T-cell (primary cell): ENCODE measurements at places on chromosomes 6 and 20. TPM values are rescaled to one million over a fixed set of nuclear protein-coding genes. Genes with fewer than 3 reads are reported as not detected.
A peak's percentile ranks its signal among the peaks of the same experiment; 100 is the strongest.

The MAS1 gene
- not detected for total RNA-seq

The BHLHE23 gene
- not detected for total RNA-seq

The RSPH9 gene
- not detected for total RNA-seq

The ANGPT4 gene
- total RNA-seq = not detected

The DDX43 gene
- 1.5 TPM for total RNA-seq

- H3K36me3 ChIP-seq = no peaks in the 10 kb centered on the region
- peaks cover 22% of the 10 kb centered on the region for H3K27me3 ChIP-seq
- no peak for DNase-seq
- no peak overlapping the region for H3K27ac ChIP-seq
- no peak overlapping the region for H3K4me3 ChIP-seq
Measured at GRCh38 chr20:38143646-38144554, 21.2 kb downstream of the TGM2 start.

DNA sequence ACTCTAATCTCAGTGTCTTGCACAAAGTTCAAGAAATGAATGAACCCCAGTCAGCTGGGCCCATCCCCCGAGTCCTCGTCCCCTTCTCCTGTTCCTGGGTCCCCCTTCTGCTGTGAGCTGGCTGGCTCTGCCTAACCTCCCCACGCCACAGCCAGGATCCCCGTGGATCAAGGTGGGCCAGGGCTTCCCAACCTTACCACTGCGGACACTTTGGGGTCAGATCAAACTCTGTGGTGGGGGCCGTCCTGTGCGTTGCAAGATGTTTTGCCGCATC is 116.2 kb downstream of the SULF2 start:
- H3K36me3 ChIP-seq = no peaks in the 10 kb centered on the region
- no peak for DNase-seq

DNA sequence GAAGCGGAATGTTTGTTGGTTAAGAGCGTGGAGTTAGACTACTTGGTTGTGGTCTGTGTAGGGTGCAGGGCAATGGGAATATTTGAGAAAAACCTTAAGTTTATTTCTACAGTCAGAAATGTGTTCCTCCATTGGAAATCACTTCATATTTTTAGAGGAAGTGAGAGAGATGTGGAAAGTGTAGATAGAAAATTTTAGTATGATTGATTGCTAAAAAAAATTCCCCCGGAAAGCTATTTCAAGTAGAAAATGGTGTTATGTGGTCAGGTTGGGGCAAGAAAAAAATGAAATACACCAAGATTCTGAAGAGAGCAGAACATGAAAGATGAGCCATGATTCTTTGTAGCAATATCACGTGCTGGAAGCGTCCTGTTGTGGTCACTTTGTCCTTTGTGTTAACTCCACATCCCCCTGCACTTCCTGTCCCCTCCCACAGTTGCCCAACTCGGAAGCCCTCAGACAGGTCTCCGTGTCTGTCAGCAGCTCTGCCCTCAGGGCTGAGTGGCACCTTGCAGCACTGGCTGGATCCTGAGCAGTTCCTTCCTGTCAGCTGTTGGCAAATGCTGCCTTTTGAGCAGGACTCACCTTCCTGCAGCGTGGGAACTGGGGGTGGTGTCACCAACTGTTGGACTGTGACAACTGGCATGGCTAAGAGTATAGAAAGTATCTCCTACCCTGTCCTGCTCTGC is 137.5 kb upstream of the SLC24A3 start:
- H3K27ac ChIP-seq = no peak overlapping the region
- DNase-seq = peak; percentile 19
- peaks cover 5% of the 10 kb centered on the region for H3K4me1 ChIP-seq
- H3K27me3 ChIP-seq = peaks cover 4% of the 10 kb centered on the region
- H3K4me3 ChIP-seq = peak overlapping the region; percentile 27

- H3K27ac ChIP-seq = no peak overlapping the region
- peaks cover 18% of the 10 kb centered on the region for H3K27me3 ChIP-seq
Measured at GRCh38 chr6:168184701-168185100, 105.7 kb upstream of the FRMD1 start.

DNA sequence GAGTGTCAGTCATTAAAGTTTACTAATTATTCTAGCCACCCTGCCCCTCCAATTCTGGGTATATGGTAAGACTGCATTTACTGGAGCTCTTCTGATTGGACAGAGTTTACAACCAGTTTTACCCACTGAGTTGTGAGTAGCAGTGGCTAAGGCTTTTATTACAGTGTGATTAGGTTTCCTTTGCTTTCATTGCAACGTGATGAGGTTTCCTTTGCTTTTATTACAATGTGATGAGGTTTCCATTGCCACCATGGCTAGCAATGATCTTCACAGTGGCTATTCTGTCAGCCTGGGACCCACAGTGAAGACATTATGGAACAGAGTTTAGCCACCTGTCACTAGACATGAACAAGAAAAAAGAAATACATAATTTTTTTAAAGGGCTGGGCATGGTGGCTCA is 710.2 kb upstream of the FLRT3 start:
- no peak overlapping the region for H3K27ac ChIP-seq
- no peak for DNase-seq
- H3K27me3 ChIP-seq = no peaks in the 10 kb centered on the region
- no peaks in the 10 kb centered on the region for H3K36me3 ChIP-seq
- no peak overlapping the region for H3K4me3 ChIP-seq

DNA sequence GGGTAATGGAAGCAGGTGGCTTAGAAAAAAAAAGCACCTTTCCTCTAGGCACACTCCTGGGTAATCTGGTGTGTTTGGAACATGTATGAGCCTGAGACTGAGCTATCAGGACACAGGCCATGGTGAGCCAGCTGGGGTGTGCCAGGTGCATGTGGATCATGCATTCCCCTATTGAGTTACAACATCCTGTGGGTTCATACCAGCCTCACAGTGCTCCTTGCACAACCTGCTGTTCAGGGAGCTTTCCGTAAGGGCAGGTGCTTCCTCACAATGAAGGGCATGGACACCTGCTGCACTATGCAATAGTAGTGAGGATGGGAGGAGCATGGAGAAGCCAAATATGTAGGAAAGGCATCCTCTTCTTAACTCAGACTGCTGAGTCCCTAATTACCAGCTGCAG is 197.2 kb upstream of the SUPT3H start:
- no peak overlapping the region for H3K4me3 ChIP-seq
- no peaks in the 10 kb centered on the region for H3K27me3 ChIP-seq
- no peak overlapping the region for H3K27ac ChIP-seq
- peaks cover 18% of the 10 kb centered on the region for H3K4me1 ChIP-seq
- H3K36me3 ChIP-seq = no peaks in the 10 kb centered on the region
- no peak for DNase-seq

- no peaks in the 10 kb centered on the region for H3K4me1 ChIP-seq
- no peak overlapping the region for H3K27ac ChIP-seq
- H3K36me3 ChIP-seq = no peaks in the 10 kb centered on the region
- no peak for DNase-seq
- H3K27me3 ChIP-seq = no peaks in the 10 kb centered on the region
Measured at GRCh38 chr6:72646604-72647485, 25.0 kb downstream of the KCNQ5 start.

- no peak overlapping the region for H3K27ac ChIP-seq
- H3K27me3 ChIP-seq = no peaks in the 10 kb centered on the region
- H3K4me1 ChIP-seq = no peaks in the 10 kb centered on the region
- no peaks in the 10 kb centered on the region for H3K36me3 ChIP-seq
- H3K4me3 ChIP-seq = no peak overlapping the region
- DNase-seq = no peak
Measured at GRCh38 chr6:148892247-148892646, 145.4 kb downstream of the UST start.

GRCh38 chr6:25703005-25703404 is 51.0 kb downstream of the SCGN start:
- no peak for DNase-seq
- no peaks in the 10 kb centered on the region for H3K36me3 ChIP-seq
- no peaks in the 10 kb centered on the region for H3K4me1 ChIP-seq
- no peak overlapping the region for H3K4me3 ChIP-seq

- no peaks in the 10 kb centered on the region for H3K36me3 ChIP-seq
- no peaks in the 10 kb centered on the region for H3K27me3 ChIP-seq
- H3K4me3 ChIP-seq = no peak overlapping the region
Measured at GRCh38 chr6:11424395-11425034, 113.0 kb upstream of the TMEM170B start.

- peaks cover 15% of the 10 kb centered on the region for H3K27me3 ChIP-seq
- no peaks in the 10 kb centered on the region for H3K4me1 ChIP-seq
- no peak for DNase-seq
- no peak overlapping the region for H3K27ac ChIP-seq
Measured at GRCh38 chr6:1004885-1005630, 306.8 kb upstream of the FOXQ1 start.

DNA sequence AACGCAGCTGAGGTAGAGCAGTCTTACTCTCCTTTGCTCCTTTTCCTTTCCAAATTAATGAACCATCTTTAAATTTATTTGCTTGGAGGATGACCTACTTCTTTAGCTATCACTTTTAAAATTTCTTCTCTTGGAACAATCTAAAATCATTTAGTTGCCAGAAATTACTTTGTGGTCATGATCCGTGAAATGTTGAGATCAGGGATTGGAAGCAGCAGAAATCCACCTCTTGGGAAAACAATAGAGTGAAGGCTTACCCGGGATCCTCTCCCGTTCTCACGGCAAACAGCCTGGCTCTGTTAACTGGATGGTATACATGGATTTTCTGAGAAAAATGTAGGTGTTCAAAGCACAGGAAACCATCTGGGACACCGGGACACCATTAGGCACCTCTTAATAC is 7.7 kb downstream of the AKAP12 start:
- no peak overlapping the region for H3K4me3 ChIP-seq
- peaks cover 4% of the 10 kb centered on the region for H3K27me3 ChIP-seq
- H3K27ac ChIP-seq = no peak overlapping the region
- H3K4me1 ChIP-seq = no peaks in the 10 kb centered on the region
- DNase-seq = no peak

DNA sequence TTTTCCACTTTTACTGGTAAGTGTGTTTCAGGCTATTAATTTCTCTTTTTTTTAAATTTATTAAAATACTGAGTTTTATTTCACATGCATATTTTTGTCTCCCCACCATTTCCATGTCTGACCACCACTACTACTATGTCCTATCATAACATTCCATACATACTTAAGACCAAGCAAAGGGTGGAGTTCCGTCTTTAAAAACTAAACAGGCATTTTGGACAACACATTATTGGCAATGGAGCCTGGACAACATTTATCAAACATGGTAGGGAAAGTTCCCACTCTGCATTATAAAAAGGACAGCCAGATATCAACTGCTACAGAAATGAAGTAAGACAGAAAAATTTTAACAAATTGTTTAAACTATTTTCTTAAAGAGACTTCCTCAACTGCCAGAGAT is 91.9 kb downstream of the LMBRD1 start:
- H3K27me3 ChIP-seq = no peaks in the 10 kb centered on the region
- H3K36me3 ChIP-seq = no peaks in the 10 kb centered on the region
- no peaks in the 10 kb centered on the region for H3K4me1 ChIP-seq
- no peak overlapping the region for H3K4me3 ChIP-seq
- DNase-seq = no peak

DNA sequence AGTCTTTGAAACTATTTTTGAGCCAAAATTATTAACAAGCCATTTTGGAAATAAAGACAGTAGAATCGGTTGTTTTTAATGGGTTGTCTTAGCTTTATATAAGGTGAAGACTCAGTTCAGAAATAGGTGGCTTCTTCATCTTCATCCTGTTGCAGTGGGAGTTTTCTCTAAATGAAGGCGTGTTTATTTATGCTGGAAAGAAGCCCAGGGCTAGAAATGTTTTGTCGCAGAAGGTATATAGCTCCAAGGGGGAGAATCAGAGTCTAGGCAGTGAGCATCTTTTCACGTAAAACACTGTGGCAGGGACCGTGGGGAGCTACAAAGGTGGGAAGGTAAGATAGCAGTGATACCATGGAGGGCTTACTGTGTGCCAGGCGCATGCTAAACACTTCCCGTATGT is 34.3 kb downstream of the FARS2 start:
- peaks cover 8% of the 10 kb centered on the region for H3K4me1 ChIP-seq
- no peak overlapping the region for H3K4me3 ChIP-seq
- no peaks in the 10 kb centered on the region for H3K27me3 ChIP-seq
- no peaks in the 10 kb centered on the region for H3K36me3 ChIP-seq
- no peak for DNase-seq

GRCh38 chr20:40953856-40954255 is 74.8 kb upstream of the TOP1 start:
- H3K4me1 ChIP-seq = no peaks in the 10 kb centered on the region
- no peaks in the 10 kb centered on the region for H3K27me3 ChIP-seq
- DNase-seq = no peak
- H3K4me3 ChIP-seq = no peak overlapping the region
- H3K36me3 ChIP-seq = no peaks in the 10 kb centered on the region

GRCh38 chr6:40352006-40352405 is 235.2 kb downstream of the LRFN2 start:
- peaks cover 4% of the 10 kb centered on the region for H3K4me1 ChIP-seq
- no peaks in the 10 kb centered on the region for H3K27me3 ChIP-seq
- no peaks in the 10 kb centered on the region for H3K36me3 ChIP-seq
- no peak overlapping the region for H3K4me3 ChIP-seq

DNA sequence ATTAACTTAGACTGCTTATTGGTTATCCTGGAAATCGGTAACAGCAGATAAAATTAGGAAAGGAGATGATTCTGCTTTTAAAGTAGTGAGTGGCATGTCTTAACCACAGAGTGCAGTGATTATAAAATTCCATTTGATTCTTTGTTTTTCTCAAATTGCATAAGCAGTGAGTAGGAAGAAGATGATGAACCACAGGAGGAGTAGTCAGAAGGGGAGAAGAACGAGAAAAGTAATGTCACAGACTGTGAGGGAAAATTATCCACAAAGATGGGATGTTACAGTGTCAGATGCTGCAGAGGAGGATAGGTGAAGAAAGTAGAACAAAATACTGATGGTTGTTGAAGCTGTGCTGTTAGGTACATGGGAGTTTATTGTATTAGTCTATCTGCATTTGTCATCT is 63.0 kb downstream of the ITCH start:
- no peaks in the 10 kb centered on the region for H3K4me1 ChIP-seq
- H3K4me3 ChIP-seq = no peak overlapping the region
- no peak for DNase-seq
- no peak overlapping the region for H3K27ac ChIP-seq

DNA sequence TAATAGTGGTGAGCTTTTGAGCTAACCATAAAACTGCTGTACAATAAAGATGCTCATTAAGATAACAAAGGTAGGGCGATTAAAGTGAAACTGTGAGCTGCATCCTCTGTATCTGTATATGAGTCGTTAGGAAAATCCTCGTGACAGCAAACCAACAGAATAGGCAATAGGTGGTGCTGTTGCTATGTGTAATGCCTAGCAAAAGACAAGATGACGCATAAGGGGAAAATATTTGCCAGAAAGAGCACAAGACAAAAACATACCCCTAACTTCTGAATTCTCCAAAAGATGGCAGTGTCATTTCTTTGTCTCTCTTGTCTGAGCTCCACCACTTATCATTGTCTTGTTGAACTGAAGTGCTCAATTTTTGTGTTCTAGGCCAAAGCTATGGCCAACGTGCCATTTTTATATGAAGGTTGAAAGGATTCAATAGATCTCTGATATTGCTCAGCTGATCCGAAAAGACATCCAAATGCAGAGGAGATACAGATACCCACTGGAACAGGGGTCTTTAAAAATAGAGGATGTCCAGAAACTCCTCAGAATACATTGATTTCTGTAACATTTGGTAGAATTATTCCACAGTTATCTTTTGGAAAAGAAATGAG is 56.3 kb upstream of the ANKEF1 start:
- H3K4me3 ChIP-seq = no peak overlapping the region
- no peak overlapping the region for H3K27ac ChIP-seq
- no peaks in the 10 kb centered on the region for H3K36me3 ChIP-seq
- peaks cover 3% of the 10 kb centered on the region for H3K27me3 ChIP-seq
- no peaks in the 10 kb centered on the region for H3K4me1 ChIP-seq

GRCh38 chr6:44933108-44933507 is 395.0 kb upstream of the RUNX2 start:
- no peak for DNase-seq
- H3K4me3 ChIP-seq = peak overlapping the region; percentile 62
- no peaks in the 10 kb centered on the region for H3K36me3 ChIP-seq

GRCh38 chr6:158142789-158143188 is 25.3 kb downstream of the SERAC1 start:
- no peak overlapping the region for H3K27ac ChIP-seq
- no peaks in the 10 kb centered on the region for H3K4me1 ChIP-seq
- no peaks in the 10 kb centered on the region for H3K27me3 ChIP-seq
- DNase-seq = no peak
- no peak overlapping the region for H3K4me3 ChIP-seq
